ENCODE measurements at places on chromosomes 4 and X.

DNA sequence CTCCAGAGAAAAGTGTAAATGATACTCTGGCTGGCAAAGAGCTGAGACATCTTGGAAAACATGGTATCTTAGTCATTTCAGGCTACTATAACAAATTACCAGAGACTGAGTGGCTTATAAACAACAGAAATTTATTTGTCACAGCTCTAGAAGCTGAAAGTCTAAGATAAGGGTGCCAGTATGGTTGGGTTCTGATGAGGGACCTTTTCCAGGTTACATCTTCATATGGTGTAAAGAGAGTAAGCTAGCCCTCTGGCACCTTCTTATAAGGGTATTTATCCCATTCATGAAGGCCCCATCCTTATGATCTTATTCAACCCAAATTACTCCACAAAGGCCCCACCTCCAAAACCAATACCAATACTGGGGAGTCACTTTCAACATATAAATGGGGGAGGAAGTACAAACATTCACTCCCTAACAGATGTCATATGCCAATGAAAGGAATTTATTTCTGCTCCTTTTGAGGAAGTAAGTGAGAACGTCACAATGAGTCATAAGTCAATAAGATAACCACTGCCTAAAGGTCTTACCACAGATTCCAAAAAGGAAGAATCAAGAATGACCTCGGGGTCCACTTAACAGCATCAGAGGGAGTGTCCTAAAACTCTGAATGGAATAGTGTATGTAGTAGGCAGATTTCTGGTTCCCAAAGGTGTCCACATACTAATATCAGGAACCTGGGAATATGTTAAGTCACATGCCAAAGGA, 246.6 kb downstream of the OPHN1 start:
- DNase-seq, result no peak

DNA sequence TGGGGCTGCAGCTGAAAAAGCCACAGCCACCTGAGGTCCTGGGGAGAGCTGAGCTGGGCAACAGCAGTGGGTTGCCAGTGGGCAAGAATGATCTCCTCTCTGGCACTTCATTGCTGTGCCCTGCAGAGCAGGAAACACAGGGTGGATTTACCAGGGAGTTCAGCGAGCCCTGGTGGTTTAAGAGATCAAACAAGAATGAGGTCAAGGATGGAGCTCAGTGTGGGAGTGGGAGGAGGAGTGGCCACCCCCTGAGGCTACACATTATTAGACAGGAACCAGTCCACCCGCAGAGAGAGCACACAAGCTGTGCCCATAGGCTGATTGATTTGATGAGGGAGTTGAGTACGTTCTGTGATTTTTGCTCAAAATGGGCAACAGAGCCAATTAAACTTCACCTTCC, 47.3 kb downstream of the FRMPD3 start:
- no peak for DNase-seq

- no peak for DNase-seq
These were observed 360.5 kb downstream of the ZNF674 start for GRCh38 chrX:46184749-46185148.

DNA sequence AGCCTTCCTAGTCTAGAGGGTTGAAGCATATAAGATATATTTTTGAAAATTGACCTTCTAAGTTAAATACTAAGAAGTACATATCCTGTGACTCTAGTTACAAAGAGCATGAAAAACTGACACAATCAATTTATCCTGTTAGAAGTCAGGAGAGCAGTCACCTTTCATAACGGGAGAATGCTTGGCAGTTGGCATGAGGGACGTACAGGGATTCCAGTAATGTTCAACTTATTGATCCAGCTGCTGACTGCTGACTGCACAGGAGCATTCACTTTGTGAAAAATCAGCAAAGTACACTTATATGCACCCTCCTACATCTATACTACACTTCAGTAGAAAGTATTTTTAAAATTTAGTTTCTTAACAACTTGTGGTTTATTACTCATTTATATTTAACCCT, 4.2 kb downstream of the ADAMTS3 start:
- no peak for DNase-seq

DNA sequence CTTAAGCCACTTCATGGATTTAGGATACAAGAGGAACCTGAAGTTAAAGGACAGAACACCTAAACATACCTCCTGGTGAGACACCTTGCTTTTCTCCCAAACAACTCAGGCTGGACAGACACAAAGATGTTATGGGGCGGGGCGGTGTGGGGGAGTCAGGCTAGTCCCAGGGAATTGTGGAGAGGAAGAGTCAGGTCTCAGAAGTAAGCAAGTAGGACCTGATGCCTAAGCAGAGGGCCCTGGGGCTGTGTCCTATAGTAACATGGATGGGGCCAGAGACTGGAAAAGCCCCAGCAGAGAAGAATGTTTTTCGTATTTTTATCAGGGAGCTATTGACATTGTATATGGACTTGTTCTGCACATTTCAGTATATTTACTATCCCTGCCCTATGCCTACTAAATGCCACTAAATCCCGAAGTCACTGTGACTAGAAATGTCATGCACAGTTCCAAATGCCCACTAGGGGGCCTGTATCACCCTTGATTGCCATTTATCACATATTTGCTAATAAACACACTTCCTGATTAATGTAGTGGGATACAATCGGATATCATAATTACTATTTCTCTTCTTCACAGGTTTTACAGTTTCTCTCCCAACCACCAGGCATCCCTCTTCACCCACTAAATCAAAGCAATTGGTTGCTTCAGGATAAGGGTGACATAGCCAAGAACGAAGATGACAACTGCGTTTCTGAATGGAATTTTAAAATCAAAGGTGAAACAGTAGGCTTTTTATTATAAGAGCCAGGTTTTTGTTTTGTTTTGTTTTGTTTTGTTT, 23.8 kb upstream of the ARHGAP10 start:
- DNase-seq, result no peak

- no peak for DNase-seq
These were observed 40.8 kb upstream of the CLDN24 start for GRCh38 chr4:183362916-183363542.

DNA sequence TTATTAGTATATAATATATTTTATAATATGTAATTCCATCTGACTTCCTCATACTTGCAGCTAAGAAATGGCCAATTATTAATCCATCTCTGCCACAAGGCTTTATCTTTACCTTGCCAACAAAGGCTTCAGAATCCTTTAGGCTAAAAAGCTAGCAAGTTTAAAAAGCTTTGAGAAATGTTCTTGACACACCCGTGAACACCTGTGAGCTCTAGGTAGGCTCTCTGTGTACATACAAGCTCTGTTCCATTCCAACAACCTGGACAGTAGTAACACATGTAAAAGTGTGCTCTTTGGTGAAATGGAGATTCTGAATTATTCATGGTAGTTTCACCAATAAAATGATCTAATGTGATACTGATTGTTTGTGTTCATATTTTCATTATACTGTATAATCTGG, 49.7 kb upstream of the USP9X start:
- DNase-seq, result no peak

DNA sequence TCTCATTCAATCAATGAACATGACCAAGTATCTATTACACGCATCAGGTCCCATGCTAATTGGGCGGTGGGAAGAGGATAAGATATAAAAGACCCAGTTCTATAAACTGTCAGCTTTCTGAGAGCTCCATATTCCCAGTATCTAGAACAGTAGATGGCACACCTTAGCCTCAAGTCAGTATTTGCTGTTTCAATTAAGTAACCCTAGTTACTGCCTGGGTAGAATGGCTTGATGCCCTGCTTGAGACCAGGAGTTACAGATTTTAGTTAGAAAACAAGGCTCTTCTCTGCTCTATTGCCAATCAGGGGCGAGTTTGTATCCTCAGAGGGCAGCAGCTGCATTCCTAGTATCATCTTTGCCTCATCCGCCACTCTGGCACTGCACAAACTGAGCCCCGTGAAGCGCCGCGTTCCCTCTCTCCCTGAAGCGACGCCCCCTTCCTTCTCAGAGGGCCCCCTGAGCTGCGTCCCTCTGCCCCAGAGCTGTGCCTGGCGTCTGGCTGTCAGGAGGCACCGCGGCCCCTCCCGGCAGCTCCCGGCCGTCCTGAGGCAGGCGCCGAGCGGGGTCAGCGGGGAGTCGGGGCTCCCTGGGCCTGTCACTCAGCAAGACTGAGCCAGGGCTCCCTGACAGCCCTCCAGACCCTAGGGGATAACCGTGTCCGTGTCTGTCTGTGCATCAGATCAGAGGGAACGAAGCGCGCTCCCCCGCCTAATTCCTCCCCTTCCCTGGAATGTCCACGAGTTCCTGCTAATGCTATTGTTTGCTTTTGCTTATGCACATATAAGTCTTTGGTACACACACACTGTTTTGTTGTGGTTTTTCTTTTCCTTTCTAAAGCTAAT, 212.4 kb upstream of the TTC29 start:
- no peak for DNase-seq

DNA sequence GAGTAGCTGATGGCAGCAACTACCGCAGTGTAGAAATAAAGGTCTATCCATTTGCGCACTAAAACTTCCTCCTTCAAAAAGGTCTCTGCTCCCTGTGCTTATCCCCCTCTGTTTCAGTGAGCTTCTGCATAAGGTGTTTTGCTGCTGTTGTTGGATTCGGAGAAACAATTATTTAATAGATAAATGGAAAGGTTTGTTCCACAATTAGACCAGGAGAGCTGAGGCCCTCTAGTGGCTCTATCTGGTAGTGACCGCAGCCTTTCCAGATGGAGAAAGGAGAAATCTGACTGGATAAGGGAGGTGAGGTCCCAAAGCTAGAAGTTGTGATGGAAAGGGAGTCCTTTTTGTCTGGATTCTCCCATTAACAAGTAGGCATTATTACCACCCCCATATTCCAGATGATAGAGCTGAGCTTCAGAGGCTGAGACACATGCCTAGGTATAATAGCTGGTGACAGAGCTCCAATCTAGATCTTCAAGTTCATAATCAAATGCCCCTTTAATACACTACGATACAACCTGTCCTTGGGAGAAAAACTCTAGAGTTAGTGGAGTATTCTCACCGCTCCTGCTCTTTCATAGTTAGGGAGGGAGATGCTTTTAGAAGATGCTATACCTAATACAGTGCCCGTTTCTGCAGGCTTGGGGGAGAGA, 5.1 kb upstream of the GABRQ start:
- DNase-seq, result peak; percentile 33

GRCh38 chr4:173333658-173334084, 487 bp downstream of the HMGB2 start:
- DNase-seq, result peak; percentile 55

DNA sequence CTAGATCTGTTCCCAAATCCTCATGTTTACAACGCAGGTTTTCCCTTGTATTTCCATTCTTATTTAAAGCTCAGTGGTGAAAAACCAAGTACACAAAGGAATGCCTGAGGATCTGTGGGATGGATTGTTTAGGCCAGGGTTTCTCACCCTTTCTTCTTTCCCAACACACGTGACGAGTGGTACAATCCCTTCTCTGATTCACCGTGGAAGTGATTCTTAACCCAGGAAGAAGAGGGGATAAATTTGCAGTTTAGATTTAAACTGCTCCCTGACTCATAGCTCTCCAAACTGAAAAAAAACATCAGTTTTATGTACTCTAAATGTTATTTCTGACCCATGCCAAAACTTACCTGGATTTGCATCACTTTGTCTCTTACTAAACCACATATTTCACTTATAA, 17.0 kb downstream of the PAQR3 start:
- no peak for DNase-seq

GRCh38 chrX:41491267-41492004, 44.3 kb downstream of the NYX start:
- no peak for DNase-seq

DNA sequence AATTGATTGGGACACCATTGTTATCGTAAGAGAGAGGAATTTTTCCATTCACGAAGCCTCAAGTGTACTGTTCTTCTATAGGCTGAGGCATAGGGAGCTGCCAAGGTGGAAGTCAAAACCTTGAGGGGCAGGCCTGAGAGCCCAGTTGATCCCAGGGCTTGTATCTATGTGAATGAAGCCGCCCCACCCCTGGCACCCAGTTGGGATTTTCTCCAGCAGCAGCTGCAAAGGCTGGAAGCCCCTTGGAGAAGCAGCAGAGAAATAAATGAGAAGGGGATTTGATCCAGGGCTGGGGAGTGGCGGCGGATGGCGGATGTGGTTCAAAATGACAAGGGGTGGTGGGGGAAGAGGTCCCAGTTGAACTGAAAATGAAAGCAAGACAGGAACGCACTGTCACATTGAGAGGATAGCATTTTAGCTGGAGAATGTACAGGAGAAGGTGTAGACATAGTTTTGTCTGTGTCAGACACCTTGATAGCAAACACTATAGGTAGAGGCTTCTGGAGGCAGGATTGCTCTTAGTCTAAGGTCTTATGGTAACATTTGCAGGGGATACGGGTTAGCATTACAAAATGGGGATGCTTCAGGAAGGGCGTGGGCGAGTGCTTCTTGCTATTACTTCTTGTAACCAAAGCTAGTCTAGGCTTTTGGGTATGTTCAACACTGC, 32.6 kb downstream of the DOCK11 start:
- no peak for DNase-seq

- no peak for DNase-seq
These were observed 84.2 kb upstream of the EGFL6 start for GRCh38 chrX:13485167-13485566.

DNA sequence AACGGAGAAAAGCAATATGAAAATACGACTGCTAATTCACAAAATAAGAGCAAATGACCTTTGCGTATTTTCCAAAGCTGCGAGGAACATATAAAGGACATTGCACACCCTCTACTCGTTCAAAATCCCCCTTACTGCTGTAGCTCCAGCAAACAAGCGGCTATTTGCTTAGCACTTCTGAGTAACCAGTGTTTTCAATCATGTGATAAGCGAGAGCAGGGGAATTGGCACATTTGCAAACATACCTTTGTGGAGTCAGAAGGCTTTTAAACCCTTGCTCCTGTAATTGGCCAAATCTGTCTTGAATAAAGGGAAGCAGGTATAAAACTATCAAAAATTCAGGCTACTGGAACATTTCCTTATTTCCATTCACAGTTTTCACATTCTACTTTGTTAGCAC, 610.2 kb downstream of the UBE2NL start:
- DNase-seq, result peak; percentile 43

All from NCI-H1092 (cell line).